Stimulated activated CD4-positive, alpha-beta T cell treated with anti-CD3 and anti-CD28 coated beads, TNF-alpha, amount 100 ng/mL, for 1 hour (primary cell): ENCODE measurements at places on chromosomes 2 and 18.
A peak's percentile ranks its signal among the peaks of the same experiment; 100 is the strongest.

GRCh38 chr2:6148882-6149281, 456.7 kb downstream of the SOX11 start:
- DNase-seq, result no peak

DNA sequence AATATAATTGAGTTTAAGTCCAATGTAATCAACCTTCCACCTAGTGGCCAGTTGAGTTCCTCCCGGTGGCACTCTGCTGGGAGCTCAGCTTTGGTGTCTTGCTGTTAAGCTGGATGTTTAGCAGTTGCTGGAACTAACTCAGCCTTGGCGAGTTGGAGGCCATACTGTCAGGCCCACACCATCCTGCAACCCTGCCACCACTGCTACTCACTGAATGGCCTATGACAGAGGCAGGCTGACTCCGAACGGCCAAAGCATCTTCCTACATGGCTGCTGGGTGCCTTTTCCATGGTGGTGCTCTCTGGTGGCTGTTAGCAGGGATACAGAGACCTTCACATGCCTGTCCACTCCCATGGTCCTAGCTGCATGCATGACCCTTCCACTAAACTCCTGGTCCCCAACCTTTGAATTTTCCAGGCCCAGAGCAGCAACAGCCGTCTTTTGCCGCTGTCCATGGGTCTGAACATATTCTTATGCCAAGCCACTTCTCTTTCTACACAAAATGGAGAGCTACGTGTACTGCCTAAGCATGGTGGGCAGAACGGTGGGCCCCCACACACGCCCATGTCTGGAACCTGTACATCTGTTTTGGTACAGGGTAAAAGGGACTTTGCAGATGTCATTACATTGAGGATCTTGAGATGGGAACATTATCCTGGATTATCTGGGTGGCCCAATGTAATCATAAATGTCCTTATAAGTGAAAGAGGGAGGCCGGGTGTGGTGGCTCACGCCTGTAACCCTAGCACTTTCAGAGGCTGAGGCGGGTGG, 15.0 kb upstream of the TRAF3IP1 start:
- no peak for DNase-seq

- DNase-seq, result no peak
These were observed 38.4 kb downstream of the CAB39 start for GRCh38 chr2:230751062-230751461.

- no peak for DNase-seq
These were observed 237.4 kb upstream of the VRK2 start for GRCh38 chr2:57809230-57809629.

DNA sequence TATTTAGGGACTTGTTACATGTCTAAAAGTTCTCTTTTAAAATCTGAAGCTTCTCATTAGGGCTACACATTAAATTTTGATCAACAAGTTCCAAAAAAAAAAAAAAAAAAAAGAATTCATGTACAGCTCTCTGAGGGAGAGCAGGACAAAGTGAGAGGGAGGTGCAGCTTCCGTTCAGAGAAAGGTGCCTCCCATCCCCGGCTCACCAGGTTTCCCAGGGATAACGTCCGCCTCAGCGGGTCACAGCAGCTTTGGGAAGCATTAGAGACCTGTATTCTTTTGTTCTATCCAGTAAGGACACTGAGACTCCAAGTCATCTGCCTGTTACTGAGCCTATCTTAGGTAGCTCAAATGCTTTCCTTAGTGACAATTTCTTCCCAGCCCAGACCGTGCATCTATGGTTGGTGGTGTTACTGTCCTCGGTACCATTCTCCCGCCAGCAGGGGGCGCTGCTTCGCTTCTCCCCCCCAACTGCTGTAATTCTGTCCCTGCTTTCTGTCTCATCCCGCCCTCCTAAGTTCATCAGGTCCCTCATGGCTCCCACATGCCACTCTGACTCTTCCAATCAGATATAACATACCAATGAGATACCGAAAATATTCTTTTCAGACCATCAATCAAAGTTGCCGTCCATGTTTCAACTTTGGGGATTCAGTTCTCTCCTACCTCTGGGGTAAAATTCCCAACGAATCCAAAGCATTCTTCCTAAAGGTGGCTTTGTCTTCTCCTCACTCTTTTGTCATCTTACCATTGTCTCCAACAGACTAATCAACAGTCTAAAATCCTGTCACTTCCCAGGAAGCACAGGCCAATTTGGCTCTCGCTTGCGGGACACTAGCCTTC, 466.5 kb downstream of the METTL4 start:
- no peak for DNase-seq

DNA sequence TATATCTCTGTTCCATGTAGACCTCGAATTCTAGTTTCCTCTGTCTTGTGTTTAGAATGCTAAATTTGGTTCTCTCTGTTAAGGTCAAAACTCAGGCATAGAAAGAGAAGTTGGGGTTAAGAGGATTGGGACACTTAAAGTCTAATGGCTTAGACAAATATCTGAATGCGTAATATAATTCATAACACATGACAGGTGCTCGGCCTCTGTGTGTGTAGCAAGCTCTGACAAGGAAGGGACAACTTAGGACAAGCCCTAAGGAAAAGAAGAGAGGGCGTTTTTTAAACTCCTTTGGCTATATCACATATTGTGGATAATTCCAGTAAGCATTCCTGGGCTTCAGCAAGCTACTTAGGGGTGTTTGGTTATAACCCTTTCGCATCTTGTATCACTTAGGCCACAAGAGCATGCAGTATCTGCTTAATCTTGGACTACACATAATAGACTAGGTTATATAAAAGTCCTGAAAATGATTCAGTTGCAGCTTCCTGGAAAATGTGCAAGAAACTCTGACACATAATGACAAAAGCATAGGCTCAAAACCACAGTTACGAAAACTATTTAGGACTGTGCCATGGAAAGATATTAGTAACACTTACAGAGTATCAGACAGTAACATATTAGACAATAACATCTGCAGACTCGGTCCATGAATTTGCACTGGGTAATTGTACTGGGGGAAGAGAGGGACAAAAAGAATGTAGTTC, 16.1 kb upstream of the CREB1 start:
- no peak for DNase-seq

DNA sequence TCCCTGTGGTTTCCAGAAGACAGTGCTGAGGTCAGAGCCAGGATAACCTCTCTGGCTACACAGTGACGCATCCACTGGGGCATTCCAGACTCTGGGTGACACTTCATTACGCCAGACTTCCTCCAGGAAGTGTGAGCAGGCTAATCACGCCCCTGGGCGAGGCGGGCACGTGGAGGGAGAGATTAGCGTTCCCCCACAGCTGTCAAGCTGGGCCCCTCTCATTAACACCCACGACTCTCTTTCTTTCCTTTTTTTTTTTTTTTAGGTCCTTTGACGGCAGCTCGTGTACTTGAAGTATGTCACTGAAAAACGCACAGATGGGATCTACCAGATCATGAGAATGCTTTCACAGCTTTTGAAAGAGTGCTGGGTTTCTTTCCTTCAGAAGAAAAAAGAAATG, 274.6 kb downstream of the AFF3 start:
- DNase-seq, result no peak

DNA sequence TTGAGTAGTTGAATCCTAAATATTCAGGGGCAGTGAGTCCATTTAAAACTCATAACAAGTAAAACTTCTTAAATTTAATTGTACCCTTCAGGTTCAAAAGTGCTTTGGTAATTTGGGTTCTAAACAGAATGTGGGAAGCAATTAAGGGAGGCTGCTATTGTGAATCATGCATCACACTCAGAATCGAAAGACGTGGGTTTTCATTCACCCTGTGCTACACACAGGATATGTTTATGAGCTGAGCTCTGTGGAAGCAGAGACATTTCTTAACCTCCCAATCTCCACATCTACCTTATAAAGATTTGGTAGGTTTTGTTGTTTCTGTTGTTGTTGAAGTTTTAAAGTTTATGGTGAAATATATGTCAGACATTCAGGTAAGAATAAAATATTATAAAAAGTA, 633.4 kb downstream of the DPP10 start:
- DNase-seq, result no peak

DNA sequence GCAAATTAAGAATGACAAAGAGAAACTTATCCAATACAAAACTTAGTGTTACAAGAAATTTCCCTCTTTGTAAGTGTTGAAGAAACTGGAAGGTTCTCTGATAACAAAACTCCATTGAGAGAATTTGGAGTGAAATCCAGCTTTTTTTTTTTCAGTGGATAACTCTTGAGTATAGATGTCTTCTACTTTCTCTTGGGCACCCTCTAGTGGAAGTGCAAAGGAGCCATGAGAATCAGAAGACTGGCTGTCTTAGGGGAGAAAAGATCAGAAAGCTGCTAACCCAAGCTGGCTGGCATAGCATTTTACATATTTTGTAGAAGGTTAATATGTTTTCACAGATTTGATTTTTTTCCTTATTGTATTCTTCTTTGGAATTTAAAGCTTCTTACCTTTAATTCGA, 138.8 kb upstream of the SATB2 start:
- DNase-seq, result no peak

DNA sequence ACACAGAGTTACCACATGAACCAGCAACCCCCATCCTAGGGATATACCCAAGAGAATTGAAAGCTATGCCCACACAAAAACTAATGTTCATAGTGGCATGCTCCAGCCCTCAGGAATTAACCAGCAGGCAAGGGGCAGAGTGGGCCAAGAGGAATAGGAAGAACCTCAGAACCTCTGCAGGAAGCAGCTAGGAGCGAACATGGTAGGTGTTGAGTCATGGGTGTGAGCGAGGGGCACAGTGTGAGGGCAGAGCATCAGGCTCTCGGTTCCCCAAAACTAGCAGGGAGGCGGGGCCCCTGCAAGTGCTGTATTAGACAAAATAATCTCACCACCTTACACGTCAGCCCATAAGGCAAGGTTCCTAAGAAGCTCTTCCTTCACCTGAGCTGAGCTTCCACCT, 5.6 kb upstream of the RUFY4 start:
- no peak for DNase-seq

DNA sequence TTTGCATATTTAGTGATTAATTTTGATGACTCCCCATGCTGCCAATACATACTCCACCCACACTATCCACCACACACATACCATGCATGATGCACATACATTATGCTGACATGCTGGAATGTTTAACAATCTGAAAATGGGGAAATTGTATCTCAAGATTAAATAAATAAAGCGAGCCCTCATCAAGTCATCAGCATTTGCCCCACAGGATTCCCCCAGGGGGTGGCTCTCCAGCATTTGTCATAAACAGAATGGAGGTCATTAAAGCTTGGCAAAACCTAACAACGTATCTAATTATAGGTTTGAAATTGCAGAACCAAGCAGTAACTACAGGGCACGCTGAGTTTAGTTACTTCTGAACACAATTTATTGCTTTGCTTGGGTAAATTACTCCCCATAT, 141.2 kb upstream of the TACR1 start:
- no peak for DNase-seq

DNA sequence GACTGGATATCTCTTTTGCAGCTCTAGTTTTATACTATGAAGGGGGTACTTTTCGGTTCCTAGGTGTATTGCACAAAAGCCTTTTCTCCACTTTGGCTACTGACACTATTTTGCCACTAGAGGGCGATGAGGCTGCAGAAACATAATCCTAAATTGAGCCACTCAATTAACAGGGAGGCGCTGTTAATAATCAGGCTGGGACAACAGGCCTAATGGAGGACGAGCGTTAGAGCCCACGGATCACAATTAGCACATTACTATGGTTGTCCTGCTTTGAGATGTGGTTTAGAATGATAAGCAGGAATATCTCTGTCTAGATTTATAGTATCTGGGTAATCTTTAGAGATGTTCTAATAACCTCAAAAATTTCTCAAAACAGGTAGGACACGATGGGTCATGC, 62.2 kb upstream of the PMAIP1 start:
- DNase-seq, result peak; percentile 22

GRCh38 chr2:10810202-10811161, 2.1 kb downstream of the PDIA6 start:
- no peak for DNase-seq

DNA sequence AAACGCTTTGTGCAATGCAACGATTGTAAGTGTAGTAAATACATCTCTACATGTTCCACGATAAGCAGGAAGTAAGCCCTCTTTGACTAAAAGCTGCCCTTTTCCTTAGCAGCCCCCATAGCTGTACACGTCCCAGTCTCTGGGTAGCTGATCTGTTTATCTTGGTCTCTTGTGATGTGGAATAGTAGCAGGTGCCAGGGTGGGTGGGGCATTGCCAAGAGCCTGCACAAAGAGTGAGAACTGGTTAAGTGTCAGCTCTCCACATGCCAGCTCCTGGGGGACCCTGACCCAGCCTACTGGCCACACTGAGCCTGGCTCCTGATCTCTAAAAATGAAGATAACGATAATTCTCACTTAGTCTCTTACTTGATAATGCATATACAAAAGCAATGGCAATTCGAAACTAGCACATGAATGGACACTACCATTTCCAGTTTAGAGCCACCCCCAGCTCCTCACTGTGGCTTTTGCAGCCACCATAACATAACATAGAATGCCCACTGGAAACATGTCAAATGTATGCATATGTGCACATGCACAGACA, 92.3 kb downstream of the MYT1L start:
- no peak for DNase-seq

GRCh38 chr18:32081881-32082280, 9.8 kb upstream of the RNF138 start:
- no peak for DNase-seq

DNA sequence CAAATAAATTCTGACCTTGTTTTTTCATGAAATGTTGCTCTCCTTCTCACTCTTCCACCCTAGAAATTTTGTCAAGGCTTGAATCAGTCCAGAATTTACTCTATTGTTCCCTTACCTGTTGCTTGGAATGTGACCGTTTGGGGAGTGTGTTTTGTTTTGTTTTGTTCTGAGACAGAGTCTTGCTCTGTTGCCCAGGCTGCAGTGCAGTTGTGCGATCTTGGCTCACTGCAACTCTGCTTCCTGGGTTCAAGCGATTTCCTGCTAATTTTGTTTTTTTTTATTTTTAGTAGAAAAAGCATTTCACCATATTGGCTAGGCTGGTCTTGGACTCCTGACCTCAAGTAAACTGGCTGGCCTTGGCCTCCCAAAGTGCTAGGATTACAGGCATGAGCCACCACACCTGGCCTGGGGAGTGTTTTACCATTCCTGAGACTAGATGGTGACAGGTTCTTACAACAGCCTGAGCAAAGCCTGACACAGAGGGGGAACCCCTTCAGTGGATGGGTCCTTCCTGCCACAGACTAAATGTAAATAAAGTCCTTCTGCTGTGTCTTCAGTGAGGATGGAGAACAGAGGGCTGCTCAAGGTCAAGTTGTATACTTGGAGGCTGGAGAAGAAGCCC, 52.0 kb downstream of the HAUS1 start:
- no peak for DNase-seq

DNA sequence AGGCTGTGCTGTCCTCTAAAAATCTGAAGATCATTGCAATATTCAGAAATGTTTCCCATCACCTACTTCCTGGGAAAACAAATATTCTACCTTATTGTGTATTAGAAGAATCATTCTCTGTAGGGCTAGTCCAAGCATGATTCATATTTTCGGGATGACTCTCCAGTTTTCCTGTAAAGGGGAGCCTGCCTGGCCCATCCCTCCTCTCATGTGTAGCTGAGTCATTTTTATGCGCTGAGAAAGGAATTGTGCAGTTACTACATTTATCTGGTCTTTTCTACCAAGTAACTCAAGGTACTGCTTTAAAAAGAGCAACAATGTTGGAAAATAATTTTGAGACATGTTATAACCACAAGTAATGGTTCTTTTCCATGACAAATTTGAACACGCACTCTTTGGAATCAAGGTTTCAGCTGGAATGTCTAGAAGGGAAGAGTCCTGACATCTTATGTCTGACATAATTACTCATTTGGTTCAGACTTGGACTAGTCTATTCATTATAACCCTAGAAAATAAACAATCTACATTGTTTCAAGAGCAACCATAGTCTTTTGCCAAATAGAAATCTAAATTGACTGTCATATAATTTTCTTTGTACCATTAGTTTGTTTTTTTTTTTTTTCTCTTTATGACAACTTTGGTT, 6.6 kb downstream of the DSG3 start:
- DNase-seq, result no peak
